ENCODE measurements at places on chromosomes 3 and 15. TPM values are rescaled to one million over a fixed set of nuclear protein-coding genes. Genes with fewer than 3 reads are reported as not detected.
A peak's percentile ranks its signal among the peaks of the same experiment; 100 is the strongest.

Gene SCN11A
- total RNA-seq, result under 0.01 TPM

Gene SERPINI2
- not detected for total RNA-seq

Gene FBLN2
- total RNA-seq, result 30.2 TPM

Gene LEKR1
- 0.97 TPM for total RNA-seq

Gene TMIE
- total RNA-seq, result under 0.01 TPM

Gene PLA2G4F
- not detected for total RNA-seq

DNA sequence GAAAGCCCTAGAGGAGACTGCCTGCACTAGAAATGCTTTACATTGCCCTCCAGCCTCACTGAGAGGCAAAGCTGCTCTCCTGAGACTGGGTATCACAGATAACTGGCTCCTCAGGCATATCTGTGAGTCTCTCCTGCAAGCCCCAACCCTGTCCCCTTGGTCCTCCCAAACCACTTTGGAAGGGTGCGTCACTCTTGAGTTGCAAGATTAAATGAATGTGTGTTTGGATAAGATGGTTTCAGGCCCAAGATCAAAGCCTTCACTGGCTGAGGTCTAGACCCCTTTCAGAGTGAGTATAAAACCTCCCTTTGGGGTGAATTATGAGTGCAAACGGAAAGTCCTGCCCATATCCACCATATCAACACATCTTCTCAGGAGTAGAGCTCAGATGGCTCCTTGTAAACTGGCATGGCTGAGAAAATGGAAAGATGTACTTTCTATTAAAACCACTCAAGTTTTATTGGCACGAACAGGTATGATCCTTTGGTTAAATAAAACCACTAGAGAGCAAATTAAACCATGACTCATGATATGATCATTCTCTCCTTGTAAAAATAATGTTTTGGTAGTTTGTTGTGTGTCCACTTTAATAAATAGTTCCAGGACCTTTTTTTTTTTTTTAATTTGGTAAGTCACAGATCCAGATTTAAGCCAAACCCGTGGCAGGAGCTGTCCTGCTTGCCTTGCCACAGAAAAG, 164.0 kb downstream of the CHST2 start:
- no peak for DNase-seq

DNA sequence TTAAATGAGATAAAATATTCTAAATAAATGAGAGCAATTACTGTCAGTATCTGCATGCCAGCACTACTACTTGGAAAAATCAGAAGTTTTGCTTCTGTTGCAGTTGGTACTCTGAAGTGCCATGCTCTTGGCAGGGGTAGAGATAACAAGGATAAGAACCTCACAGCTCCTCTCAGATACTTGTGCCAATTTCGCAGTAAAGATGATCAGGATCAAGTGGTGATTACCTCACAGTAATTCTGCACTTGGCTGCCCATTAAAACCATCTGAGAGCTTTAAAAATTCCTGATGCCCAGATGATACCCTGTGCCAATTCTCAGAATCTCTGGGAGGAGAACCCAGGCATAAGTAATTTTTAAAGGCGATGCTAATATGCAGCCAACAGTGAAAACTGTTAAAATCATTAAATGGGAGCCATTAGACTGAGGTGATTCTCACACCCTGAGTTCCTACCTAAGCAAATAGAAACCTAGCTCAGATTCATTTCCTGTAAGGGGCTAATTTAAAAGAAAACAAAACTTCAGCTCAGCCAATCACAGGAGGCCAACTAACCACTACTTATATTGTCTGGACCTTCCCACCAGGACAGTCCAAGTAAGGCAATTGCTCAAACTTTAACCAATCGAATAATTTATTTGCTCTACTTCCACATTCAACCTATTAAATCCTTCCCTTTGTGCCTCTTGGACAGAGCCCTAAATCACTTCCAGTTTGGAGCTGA, 171.2 kb downstream of the KCNMB2 start:
- DNase-seq, result peak; percentile 34

DNA sequence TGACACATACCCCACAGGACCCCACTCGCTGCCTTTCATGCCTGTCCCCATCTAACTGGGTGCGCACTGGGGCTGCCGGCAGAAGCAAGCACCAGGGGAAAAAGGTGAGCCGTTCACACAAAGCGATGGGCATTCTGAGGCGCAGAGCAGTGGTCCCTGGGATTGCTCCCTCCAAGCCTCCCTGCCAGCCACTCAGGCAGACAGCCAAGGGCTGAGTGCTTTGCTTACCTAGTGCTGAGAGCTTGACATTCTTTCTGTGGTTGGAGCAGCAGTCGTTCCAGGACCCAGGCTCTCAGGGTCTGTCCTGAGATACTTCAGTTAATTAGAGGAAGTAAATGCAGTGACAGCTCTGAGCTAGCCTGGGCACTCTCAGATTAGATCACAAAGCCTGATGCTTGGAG, 5.7 kb downstream of the ESYT3 start:
- no peak for DNase-seq

GRCh38 chr15:68281008-68281407, 3.5 kb downstream of the FEM1B start:
- DNase-seq, result no peak

DNA sequence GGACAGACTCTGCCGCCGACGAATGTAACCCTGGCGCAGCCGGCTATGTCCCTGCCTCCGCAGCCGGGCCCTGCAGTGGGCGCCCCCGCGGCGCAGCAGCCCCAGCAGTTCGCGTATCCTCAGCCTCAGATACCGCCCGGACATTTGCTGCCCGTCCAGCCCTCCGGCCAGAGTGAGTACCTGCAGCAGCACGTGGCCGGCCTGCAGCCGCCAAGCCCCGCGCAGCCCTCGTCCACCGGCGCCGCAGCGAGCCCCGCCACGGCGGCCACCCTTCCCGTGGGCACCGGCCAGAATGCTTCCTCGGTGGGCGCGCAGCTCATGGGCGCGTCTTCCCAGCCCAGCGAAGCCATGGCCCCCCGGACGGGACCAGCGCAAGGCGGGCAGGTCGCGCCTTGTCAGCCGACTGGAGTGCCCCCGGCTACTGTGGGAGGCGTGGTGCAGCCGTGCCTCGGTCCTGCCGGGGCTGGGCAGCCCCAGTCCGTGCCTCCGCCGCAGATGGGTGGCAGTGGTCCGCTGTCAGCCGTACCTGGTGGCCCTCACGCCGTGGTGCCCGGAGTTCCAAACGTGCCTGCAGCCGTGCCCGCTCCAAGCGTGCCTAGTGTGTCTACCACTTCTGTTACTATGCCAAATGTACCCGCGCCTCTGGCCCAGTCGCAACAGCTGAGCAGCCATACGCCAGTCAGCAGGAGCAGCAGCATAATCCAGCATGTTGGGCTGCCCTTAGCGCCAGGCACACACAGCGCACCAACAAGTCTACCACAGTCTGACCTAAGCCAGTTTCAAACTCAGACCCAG, 2.4 kb downstream of the TSC22D2 start:
- DNase-seq, result peak; percentile 45

DNA sequence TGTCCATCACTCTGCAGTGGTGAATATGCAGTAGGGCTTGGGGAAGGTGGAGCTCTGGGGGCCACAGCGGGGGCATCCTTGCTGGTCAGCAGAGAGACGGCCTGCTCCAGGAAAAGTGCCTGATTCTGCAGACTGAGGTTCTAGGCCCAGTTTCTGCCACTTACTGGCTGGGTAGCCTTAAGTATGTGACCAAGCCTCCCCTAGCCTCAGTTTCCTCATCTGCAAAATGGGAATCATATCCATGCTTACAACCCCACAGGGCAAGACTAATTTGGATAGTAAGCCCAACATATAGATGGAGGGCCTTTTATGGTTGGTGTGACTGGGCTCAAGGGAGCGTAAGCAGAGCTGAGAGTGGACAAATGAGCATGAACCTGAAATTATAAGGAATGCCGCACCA, 60.8 kb downstream of the OXNAD1 start:
- no peak for DNase-seq

GRCh38 chr3:178022599-178022998, 513.6 kb upstream of the KCNMB2 start:
- DNase-seq, result peak; percentile 18

DNA sequence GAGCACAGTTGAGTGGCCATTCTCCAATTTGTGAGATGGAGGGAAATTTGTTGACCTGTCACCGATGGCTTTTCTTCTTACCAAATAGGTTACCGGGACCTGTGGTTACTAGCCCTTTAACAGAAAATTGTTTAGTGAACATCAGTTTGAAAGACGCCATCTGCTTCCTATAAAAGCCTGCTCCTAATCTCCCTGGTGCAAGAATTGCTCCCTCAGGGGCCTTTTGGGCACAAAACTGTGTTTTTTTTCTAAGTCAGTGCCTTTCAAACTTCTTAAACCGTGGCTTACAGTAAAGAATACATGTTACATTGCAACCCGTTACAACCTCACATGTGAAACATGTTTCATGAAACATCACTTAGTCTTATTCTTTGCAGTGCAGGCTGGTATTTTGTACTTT, 15.0 kb downstream of the CACNA2D3 start:
- no peak for DNase-seq

DNA sequence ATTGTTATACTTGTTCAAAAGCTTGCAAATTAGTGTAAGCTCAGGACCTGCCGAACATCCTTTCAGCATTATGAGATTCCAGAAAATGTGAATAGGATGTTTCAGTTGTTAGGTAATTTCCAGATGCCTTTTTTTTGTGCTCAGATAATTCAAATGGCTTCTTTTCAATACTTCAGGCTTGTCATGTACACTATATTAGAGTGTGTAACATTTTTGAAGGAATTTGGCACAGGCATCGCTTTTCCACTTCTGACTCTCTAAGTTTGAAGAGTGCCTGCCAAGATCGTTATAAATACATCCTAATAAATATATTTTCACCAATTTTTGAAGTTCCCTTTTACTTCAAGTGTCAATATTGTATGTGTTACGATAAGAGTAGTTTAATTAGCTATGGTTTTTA, 35.2 kb downstream of the CADM2 start:
- no peak for DNase-seq

DNA sequence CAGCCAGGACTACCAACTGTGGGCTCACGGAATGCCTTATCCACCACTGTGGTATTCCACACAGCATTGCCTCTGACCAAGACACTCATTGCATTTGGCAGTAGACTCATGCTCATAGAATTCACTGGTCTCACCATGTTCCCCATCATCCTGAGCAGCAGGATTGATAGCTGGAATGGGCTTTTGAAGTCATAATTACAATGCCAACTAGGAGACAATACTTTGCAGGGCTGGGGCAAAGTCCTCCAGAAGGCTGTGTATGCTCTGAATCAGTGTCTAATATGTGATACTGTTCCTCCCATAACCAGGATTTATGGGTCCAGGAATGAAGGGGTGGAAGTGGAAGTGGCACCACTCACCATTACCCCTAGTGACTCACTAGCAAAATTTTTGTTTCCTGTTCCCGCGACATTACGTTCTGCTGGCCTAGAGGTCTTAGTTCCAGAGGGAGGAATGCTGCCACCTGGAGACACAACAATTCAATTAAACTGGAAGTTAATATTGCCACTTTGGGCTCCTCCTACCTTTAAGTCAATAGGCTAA, 58.6 kb upstream of the CCDC80 start:
- DNase-seq, result no peak

DNA sequence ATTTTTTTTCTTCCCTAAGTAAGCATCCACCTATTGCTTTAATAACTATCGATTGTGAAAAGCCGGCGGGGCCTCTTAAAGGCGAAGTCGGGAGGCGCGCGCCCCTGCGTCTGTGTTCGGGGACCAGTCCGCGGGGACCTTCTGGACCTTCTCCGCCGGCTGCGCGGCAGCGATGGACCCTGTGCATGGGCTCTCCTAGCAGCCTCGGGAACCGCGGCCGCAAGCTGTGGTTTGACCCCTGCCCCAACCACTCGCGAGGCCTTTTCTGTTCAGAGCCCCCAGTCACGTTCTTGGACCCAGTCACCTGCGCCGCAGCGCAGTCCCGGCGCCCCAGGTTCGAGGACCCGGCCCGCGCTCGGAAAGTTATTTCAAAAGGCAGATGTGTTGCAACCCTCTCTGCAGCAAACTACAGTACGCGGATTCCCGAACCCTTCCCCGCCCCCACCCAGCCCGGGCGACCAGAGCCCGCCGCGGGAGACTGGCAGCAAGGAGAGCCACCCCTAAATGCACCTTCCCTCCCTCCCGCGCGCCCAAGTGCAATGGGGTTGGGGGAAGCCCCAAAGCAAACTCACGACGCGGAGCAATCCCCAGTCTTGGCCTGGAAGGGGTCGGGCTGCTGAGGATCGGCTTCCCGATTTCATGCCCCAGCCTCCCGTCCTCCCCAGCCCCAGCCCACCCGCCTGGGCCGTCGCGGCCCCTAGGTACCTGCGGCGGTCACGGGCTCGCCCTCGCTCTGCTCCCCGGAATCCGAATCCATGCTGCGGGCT, 684 bp downstream of the TNFAIP8L3 start:
- DNase-seq, result no peak

DNA sequence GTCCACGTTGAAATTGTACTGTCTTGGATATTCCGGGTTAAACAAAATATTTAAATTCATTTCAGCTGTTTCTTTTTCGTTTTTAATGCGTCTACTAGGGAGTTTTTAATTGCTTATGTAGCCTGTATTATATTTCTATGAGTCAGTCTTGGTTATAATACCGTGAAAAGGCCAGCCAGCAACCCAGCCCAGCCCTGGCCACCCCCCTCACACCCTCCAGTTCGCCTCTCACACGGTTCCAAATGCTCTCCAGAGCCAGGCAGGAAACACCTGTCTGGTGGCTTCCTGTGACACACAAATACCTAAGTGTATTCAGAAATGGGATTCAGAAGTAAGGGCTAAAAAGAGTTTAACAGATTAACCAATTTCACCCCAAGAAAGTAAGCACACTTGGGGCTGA, 4.4 kb downstream of the SH3BP5 start:
- no peak for DNase-seq

DNA sequence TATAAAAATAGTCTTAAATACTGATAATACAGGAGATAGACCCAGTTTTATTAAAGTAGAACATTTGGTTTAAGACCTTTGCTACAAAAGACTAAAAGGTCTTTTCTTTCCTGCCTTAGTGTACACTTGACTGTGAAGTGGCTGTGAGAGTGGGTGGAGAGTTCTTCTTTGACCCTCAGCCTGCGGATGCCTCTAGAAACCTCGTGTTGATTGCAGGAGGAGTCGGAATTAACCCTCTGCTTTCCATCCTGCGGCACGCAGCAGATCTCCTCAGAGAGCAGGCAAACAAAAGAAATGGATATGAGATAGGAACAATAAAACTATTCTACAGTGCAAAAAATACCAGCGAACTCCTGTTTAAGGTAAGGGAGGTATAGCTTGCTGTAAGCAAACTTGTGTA, 36.5 kb downstream of the OXNAD1 start:
- no peak for DNase-seq

DNA sequence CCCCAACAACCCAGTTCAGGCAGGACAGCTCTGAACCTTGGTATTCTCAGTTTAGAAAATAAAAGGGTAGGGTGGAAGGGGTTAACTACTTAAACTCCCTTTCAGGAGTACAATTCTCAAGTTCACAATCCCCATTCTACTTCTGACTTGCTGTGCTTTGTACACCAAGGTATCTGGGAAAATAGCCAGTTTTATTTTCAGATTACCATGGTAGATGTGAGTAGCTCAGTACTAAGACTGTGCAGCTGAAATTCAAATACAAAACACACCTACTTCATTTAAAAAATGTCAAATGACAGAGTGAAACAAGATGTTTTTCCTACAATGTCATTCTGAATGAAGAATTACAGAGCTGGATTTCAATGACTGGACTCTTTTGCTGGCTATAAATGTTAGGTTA, 27.4 kb downstream of the SLC7A14 start:
- no peak for DNase-seq

GRCh38 chr15:42984493-42985034, 64.0 kb upstream of the TTBK2 start:
- DNase-seq, result no peak

GRCh38 chr15:38474155-38474757, 20.3 kb downstream of the FAM98B start:
- peak; percentile 66 for DNase-seq
